ENCODE measurements at places on chromosomes 12 and 14.
A peak's percentile ranks its signal among the peaks of the same experiment; 100 is the strongest.

GRCh38 chr12:45273717-45274271 is 57.9 kb downstream of the ANO6 start:
- DNase-seq = no peak

GRCh38 chr12:103771466-103771865 is 69.6 kb downstream of the NT5DC3 start:
- DNase-seq = peak; percentile 4

DNA sequence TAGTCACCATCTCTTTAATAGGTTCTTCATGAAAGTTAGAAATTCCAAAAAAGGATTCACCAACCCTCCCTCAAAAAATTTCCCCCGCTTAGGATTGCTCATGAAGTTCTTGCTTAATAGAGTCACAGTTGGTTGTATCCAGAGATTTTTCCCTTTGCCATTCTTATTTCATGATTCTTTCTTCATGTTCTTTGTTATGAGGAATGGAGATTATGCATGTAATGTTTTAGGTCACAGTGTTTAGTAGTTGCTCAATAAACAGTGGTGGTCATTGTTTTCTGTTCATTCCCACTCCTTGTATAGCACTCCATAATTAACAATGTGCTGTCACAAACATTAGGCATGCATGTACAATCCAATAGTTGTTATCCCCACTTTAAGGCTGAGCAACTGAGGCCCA is 51.2 kb upstream of the RTRAF start:
- DNase-seq = no peak

DNA sequence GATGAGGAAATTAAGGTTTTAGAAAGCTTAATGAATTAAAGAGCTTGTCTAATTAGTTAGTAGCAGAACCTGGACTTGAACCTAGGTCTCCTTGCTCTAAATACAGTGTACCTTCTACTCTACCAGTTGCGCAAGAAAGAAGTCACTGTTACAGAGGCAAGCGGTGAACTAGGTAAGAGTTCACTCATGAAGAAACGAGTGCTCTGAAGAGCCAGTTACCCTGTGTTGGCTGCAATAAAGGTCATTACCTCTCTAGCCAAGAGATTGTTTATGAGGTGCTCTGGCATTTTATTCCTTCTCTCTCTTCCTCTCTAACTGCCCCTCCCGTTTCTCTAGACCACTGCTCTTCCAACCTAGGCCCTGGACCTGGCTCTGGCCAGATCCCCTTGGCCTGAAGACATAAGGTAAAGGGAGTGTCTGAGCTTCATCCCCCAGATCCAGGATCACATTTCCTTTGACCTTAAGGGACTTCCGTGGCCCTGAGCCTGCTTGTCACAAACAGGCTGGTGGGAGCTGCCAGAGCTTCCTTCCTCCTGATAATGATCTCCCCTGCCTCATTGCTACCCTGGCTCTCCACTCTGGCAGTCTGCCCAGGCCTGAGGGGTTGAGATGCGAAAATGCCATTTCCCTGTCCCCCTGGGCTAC is 1.9 kb downstream of the RNASE7 start:
- peak; percentile 28 for DNase-seq

GRCh38 chr14:40402957-40403356 is 970.7 kb upstream of the FBXO33 start:
- DNase-seq = no peak

DNA sequence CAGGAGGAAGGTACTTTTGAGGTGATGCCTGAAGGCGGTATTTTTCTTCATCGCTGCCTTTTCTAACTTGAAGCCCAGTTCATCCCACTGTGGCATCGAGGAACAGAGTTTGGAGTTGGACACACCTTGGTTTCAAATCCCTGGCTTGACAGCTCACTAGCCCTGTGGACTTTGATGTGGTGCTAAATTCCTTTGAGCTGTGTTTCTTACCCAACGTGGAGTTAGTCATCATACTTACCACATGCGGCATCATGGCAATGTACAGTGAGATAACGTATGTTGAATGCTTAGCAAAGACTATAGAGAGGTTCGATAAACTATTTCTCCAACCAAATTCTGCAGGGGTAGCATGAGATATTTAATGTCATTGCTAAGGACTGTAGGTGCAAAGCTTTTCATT is 3.4 kb downstream of the PLEKHG3 start:
- peak; percentile 35 for DNase-seq

- no peak for DNase-seq
Observed at GRCh38 chr12:91033251-91033650, 24.6 kb downstream of the KERA start.

DNA sequence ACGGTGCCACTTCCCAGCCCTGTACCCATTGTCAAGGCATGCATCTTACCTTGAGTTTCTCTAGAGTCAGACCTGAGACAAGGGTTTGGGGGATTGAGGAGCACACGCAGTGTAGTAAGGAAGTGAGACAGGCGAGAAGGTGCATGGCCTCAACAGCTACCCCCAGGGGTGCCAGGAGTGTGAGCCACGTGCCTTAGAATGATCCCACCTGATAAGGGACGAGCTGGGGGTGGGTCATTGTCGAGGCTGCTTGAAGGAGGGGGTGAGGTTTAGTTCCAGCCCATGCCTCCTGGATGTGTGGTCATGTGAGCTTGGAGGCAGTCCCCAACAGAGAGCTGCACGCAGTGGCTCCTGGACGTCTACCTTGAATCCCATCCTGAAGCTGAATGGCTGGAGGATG is 320.5 kb downstream of the VRK1 start:
- no peak for DNase-seq

- DNase-seq = no peak
Observed at GRCh38 chr12:130636370-130636769, 79.7 kb downstream of the RIMBP2 start.

GRCh38 chr14:76351941-76352340 is 24.0 kb upstream of the ESRRB start:
- no peak for DNase-seq

GRCh38 chr14:54338696-54339317 is 58.0 kb upstream of the CDKN3 start:
- no peak for DNase-seq

DNA sequence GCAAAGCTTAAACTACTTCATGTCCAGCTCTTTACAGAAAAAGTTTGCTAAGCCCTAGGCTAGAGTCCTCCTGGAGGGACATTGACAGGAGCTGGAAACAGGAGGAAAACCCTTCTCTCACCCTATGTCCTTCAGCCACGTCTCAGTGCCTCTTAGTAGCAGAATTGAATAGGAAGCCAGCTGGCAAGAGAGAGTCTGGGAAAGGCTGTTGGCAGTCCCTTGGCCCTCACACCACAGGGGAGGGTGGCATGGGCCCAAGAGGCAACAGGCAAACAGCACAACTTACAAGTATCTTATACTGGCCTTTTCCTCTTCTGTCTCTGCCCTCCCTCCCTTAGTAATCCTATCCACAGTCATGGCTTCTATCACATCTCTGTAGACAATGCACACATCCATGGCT is 27.7 kb upstream of the DHRS2 start:
- no peak for DNase-seq

GRCh38 chr12:24244801-24245200 is 295.3 kb upstream of the SOX5 start:
- no peak for DNase-seq

- no peak for DNase-seq
Observed at GRCh38 chr14:36555998-36556743, 26.2 kb downstream of the NKX2-8 start.

DNA sequence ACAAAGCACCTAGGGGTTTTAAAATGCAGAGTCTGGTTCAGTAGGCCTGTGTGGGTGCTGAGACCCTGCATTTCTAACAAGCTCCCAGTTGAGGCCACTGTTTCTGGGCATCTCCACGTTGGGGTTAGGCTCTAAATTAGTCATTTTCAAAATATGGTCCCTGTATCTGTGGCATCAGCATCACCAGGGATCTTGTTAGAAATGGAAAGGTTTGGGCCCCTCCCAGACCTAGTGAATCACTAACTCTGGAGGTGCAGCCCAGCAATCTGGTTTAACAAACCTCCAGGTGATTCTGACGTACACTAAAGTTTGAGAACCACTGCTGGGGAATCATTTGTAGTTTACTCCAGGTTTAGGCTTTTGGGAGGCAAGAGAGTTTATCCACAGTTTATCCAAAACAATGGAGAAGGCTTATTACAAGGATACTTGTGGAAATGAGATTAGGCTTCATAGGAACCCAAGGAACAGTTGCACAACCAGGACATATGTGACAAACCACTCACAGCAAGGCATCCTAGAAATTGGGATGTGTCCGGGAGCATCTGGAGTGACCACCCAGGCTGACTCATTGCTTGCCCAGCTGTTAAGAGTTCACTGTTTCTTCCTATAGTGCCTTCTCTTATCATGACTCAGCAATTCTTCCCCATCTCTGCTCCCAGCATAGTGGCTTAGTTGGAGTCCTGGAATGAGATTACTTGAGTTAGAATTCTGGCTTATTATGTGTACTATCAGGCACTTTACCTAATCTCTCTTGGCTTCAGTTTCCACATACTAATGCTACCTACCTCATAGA is 71.6 kb upstream of the STXBP6 start:
- DNase-seq = no peak

- no peak for DNase-seq
Observed at GRCh38 chr14:103186241-103186822, 63.1 kb downstream of the TNFAIP2 start.

- DNase-seq = no peak
Observed at GRCh38 chr14:101169267-101169666, 265.7 kb upstream of the RTL1 start.

- no peak for DNase-seq
Observed at GRCh38 chr12:95462081-95462480, 11.9 kb upstream of the METAP2 start.

DNA sequence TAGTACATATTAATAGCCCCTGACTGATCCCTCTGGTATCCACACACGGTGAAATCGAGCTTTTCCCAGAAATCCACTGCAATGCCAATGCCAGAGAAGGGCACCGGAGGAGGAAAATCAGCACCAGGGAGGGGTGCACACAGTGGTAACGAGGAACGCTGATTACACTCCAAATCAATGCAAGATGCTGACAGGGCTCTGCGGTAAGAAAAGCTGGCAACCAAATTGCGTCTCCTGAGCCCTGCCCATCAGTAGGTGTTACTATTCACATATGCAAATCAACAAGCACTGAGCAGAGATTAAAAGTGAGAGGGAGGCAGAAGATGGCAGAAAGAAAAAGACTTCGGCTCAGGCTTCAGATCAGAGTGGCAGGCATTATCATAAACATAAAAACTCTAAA is 159.1 kb downstream of the RPS29 start:
- no peak for DNase-seq

DNA sequence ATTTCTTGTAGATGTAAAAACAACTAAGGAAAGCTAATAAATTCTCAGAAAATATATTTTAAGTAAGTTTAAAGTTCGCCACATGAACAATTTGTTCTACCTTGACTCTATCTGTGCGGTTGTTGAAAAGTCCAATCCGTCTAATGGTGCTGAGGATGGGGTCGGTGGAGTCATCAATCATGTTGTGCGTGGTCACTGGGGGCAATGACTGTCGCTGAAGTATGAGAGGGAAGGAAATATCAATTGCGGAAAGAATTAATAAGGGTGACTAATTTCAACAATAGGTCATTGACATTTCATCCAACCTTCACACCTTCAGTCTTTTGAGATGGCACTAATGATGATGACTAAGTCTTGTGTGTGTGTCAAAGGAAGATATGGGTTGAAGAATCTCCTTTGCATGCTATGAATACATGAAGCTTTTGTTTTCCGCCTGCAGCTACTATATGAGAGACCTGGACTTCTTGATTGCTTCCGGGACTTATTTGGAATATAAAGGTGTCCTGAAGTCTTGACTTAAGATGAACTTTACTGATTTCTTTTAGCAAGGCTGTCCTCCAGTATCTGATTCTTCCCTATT is 32.1 kb downstream of the SPX start:
- DNase-seq = no peak

DNA sequence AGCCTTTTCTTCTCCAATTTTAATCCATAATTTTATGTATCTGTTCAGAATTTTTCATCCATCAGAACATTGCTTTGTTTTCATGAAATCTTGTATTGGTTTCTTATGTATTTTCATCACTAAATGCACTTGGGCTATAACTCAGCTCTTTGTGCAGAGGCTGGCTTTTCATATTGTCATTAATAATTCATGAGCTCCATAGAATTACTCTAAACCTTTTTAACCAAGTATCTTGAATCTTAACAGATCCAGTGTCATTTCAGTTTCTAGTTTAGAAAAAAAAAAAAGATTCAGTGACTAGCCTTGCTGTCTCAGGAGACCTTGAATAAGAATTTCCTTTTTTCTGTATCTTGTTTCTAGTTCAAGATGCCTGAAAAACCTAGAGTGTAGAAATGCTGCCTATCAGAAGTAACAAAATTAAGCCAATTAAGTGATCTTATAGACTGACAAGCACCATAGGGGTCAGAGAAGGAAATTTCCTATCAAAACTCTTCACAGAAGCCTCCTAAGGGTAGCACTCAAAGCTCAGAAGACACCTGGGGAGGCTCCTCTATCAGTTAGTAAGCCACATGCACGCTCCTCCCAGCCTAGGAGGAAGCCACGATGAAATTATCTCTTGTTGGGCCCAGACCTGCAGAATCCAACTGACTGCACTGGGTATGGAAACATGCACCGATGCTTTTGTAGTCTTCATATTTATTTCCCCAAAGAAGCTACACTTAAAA is 163.4 kb downstream of the KICS2 start:
- DNase-seq = no peak

DNA sequence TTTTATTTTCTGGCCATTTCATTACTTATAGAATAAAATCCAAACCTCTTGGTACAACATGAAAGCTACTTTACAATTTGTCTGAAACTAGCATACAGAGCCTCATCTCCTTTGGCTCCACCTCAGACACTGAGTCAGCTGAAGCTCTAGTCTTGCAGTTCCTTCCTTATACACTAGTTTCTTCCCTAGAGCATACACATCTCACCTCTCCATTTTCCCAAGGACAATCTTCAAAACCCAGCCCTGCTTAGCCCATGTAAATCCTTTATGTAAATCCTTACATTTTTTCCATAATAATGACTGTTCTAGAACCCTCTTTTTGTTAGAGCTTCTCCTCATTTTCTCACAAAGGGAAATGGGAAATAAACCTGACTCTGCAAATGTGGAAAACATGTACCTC is 463.4 kb downstream of the SLC16A7 start:
- no peak for DNase-seq

GRCh38 chr12:112810235-112810917 is 18.8 kb downstream of the RPH3A start:
- no peak for DNase-seq

- peak; percentile 62 for DNase-seq
Observed at GRCh38 chr12:57621497-57622292, 10.5 kb downstream of the ARHGEF25 start.

DNA sequence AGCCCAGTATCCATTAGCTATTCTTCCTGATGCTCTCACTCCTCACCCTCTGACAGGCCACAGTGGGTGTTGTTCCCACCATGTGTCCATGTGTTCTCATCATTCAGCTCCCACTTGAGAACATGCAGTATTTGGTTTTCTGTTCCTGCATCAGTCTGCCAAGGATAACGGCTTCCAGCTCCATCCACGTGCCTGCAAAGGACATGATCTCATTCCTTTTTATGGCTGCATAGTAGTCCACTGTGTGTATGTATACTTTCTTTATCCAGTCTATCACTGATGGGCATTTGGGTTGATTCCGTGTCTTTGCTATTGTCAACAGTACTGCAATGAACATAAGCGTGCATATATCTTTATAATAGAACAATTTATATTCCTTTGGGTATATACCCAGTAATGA is 8.9 kb downstream of the ATG2B start:
- no peak for DNase-seq

Data from CD4-positive, alpha-beta T cell treated with Interleukin-10 for 1 hour (primary cell).